ENCODE measurements at places on chromosomes 6 and 20.

DNA sequence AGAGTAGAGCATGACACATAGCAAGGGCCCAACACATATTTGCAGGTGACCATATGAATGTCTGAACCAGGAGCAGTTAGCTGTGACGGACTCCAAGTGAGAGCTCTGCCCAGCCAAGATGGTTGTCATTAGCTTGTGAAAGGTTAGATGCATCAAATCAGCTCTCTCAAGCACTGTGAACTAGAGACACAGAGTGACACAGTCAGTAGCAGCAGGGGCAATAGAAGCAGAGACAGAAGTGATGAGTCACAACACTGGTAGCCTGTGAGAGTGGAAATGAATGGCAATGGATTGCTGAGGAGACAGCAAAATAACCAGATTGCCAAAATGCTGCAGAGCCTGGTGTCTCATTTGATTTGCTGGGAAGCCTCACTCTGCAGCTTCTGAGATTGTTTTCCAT is 558.9 kb downstream of the PKHD1 start:
- DNase-seq: no peak

- DNase-seq: no peak
Observed at GRCh38 chr20:50269091-50270033, 78.7 kb downstream of the CEBPB start.

GRCh38 chr6:156707818-156708217 is 69.4 kb upstream of the ARID1B start:
- no peak for DNase-seq

DNA sequence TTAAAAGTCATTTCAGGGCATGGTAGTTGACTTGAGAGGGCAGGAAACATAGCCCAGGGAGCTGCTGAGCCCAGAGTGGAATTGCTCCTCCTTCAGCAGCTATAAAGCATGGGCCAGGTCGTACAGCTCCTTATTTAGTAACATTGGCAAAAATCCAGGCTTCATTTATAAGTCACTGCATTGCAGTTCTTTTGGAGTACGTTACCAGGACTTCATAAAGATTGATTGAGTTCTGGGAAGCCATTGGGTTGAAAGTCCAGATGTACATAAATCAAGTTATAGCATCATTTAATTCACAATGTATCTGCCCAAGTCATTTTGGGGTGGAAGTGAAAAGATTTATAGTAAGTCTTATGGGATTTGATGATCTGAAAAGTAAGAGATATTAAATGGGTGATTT is 53.0 kb upstream of the ANKEF1 start:
- DNase-seq: no peak

DNA sequence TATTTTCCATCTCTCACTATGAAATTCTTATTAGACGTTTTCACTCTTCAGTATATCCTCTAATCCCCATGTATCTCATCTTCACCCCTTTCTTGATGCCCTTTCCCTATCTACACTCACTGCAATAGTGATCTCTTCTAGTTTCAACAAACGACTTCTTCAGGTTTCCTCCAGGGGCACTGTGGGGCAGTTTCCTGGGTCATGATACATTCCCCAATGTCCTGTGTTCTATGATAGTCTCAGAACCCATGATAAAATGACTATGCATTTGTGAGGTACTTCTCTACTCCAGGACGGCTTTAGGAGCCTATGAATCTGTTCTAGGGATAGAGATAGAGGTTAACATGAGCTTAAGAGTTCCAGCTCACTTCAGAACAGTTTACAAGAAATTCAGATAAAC is 183.3 kb downstream of the FOXC1 start:
- DNase-seq: no peak

DNA sequence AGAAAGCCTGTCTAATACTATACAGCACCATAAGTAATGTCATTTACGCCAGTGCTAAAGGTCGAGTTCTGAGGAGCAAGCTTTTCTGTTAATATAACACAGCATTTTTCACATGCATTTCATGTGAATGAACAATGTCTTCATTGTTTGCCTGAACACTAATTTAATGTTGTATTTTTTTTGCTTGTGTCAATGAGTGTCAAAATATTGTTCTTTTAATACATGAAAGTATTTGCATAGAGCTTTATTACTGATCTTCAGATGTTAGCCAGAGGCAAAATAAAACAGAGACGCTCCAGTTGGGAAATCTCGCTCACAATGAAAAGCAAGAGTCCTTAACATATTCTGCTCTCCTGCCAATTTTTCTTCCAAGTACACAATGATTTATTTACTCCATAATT is 151.8 kb downstream of the FOXC1 start:
- no peak for DNase-seq

- DNase-seq: no peak
Observed at GRCh38 chr6:53151676-53152075, 3.0 kb upstream of the GCM1 start.

DNA sequence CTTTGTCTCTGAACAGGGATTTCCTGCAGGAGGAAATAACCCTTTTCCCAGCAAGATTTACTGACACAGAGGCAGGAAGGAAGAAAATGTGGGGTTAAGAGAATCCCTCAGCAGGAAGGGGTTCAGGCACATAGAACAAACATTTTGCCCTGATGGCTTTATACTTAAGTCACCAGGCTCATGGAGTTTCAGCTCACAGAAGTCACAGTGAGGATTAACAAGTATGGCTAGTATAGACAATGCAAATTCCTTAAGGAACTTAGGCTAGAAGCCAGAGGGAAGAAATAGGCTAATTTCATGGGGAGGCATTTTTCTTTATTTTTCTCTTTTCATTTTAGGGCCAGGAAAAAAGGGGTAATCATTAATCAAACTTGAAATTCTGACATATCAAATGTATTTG is 50.2 kb downstream of the MCHR2 start:
- DNase-seq: no peak

DNA sequence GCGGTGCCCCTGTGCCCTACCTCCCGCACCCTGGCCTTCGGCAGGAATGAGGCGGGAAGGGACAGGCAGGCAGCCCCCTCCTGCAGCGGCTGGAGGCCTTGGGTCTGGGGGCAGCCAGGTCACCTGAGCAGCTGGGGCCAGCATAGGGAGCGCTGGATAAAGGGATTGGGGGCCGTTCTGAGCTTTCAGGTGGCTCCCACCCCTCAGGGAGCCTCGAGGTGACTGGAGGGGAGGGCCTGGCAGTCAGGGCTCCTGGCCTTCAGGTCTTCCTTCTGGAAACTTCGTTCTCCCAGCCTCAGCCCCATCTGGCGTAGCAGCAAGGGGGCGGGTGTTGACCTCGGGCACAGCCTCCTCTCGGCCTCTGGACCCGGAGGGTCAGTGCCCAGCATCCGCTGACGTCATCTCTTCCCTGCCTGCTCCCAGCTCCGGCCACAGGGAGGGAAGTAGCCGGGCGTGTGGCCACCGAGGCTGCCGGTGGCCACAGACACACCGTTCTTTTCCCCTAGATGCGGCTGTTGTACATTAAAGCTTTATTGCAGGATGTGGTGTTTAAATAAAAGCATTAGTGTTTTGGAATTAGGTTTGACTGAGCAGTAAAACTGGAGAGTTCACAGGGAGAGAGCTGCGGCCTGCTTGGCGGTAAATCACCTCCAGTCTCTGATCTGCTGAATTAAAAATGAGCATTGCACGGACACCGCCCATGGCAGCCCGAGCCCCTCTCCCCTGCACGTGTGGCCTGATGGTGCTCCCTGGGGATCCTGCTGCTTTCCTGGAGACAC is 80.0 kb upstream of the GATA5 start:
- no peak for DNase-seq

GRCh38 chr6:74075323-74075722 is 379.3 kb downstream of the CD109 start:
- DNase-seq: no peak

- DNase-seq: no peak
Observed at GRCh38 chr6:139955366-139956155, 581.1 kb upstream of the CITED2 start.

GRCh38 chr6:166335378-166336302 is 6.7 kb downstream of the SFT2D1 start:
- DNase-seq: no peak

DNA sequence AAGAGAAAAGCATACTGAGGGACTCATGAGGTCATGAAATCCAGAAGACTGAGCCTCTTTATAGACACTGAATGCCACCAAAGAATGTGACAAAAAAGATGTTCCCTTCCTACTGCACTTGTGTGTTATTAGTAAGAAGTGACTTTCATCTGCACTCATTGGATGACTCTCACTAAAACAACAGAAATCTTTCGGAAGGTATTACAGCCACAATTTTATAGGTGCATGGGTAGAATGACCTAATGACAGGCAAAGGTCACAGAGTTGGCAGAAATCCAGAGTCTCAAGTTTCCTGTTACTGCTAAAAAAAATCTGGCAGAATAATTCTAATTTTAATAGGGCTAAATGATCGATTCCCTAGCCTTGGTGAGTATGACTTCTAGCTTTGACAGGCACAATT is 13.3 kb downstream of the PKHD1 start:
- DNase-seq: no peak

- no peak for DNase-seq
Observed at GRCh38 chr6:101582792-101583191, 189.3 kb downstream of the GRIK2 start.

DNA sequence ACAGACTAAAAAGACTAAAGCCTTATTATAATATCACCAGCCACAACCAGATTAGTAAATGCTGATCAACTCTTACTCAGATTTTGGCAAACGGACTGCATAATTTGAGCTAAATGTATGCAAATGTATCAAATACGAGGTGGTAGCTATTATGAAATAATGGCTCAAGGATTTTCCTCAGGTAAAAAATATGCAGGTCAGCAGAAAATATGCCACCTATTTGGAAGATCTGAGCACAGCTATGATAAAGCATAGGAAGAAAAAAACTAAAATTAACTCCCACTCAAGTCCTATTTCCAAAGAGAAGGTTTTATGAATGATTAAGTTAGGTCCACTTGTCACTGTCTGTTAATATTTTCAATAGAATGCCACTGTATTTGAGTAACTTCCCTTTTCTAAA is 22.4 kb downstream of the SYCP2 start:
- DNase-seq: no peak

- no peak for DNase-seq
Observed at GRCh38 chr6:10315658-10316372, 99.1 kb downstream of the TFAP2A start.

DNA sequence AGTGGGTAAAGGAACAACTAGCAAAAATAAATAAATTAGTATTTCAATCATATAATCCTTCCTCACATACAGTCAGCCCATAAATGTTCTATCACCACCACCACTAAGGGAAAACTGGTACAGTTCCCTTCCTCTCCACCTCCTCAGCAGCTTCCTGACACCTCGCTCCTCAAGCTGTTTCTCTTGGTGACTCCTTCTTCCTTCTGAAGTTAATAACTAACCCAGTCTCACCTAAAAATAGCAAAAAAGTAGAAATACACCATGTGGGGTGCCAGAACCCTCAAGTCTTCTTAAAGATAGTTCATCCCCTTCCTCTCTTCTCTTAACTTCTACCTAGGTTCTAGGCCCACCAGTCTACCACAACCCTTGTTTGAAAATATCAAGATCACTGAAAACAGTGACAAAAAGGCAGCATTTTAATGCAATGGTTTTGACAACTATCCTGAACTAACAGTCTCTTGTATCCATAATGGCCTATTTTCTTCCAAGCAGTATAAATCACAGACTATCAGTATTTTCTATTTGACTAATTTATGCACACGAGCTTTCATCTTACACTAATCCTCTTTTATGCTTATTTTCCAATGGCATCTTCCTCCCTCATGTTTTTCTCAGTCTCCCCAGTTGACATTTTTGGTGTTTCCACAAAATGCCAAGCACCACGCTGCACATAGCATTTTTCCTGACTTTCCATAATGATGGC is 85.5 kb downstream of the KHDC1L start:
- DNase-seq: no peak

GRCh38 chr20:10179574-10180298 is 38.9 kb upstream of the SNAP25 start:
- DNase-seq: no peak

DNA sequence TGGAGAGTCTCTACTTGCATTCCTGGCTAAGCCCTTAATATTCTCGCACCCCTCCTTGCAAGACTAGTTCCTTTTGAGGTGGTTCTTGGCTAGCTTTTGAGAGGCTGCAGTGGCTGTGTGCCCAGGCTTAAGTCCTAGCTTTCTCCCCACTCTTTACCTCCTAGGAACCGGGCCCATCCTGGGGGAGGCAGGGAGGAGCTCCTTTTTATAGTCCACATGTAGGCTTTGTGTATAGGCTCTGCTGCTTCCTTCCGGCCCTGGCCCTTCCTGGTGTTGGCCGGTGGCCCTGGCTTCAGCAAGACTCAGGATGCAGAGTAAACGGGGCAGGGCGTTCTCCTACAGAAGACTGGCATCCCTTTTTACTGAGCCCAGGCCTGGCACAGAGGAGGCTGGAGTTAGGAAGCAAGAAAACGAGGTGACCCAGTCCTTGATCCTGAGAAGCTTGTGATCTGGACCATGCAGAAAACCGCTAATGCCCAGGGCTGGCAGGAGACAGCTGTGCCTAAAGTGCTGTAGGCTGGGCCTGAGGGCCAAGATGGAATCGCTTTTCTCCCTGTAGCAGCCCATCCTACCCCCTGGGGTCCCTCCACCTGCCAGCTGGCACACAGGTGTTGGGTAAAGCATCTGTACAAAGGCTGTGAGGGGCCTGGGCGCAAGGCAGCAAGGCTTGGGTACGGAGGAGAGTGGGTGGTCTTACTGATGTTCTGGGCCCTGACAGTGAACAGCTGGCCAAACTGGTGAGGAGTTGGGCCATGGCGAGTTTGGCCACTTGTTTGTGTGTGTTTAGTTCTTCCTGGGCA is 8.7 kb downstream of the PLCG1 start:
- DNase-seq: no peak

- DNase-seq: peak; percentile 39
Observed at GRCh38 chr20:25987073-25987927, 290.6 kb upstream of the ZNF337 start.

DNA sequence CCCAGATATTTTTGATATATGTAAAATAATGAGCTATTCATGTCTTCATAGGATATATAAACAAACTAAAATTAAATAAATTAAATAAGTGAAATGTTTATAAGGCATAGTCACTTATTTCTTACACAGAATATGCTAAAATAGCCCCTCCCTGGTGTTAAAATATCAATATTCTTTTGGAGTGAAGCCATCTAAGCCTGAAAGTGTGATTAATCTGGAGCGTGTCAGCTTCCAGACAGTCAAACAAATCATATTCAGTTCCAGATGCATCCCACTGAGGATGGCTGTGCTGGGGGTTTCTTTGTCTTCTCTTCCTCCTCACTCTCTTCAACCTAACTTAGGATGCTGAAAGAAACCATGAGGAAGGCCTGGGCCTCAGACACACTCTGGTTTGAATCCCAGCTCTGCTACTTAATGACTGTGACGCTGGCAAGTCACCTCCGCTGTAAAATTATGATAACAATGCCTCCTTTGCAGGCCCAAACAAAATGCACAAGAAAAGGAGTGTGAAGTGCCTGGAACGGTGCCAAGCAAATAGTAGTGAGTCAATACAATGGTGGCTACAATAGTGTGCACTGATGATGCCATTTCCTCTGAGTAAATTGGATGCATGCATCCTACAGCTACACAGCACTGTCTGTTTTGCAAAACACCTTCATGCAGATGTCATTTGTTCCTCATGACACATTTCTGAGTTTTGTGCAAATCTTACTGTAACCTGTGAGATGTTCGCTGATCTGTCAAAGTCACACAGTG is 161.4 kb downstream of the FOXC1 start:
- DNase-seq: no peak

- DNase-seq: no peak
Observed at GRCh38 chr6:11432713-11433450, 104.7 kb upstream of the TMEM170B start.

GRCh38 chr6:114055763-114056162 is 84.8 kb upstream of the HDAC2 start:
- no peak for DNase-seq
